ENCODE measurements at places on chromosomes 3 and 15. TPM values are rescaled to one million over a fixed set of nuclear protein-coding genes. Genes with fewer than 3 reads are reported as not detected.
A peak's percentile ranks its signal among the peaks of the same experiment; 100 is the strongest.

ALDH1L1 gene
- not detected for total RNA-seq

IL5RA gene
- 0.18 TPM for total RNA-seq

CHL1 gene
- not detected for total RNA-seq

CCR4 gene
- 241 TPM for total RNA-seq

TTBK2 gene
- 13.0 TPM for total RNA-seq

MEIS2 gene
- not detected for total RNA-seq

TMEM45A gene
- 0.96 TPM for total RNA-seq

LOXL1 gene
- 0.99 TPM for total RNA-seq

ABTB1 gene
- total RNA-seq = 11.7 TPM

DNA sequence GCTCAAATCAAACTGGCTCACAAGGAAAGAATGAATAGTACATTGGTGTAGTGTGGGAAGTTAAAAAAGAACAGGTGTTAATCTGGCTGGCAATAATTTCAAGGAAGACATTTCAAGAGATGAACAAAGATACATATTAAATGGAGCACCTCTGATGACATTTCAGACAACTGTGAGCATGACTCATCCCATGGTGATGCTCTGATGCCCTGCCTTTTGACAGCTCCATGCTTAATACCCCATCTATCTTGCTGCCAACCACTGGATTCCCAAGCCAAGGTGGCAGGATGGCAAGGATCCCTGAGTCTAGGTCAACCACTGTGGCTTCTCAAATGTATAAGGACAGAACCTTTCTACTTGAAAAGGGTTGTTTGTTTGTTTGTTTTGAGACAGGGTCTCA is 29.3 kb downstream of the LRRC2 start:
- no peak overlapping the region for H3K27ac ChIP-seq
- no peak for DNase-seq
- no peaks in the 10 kb centered on the region for H3K36me3 ChIP-seq
- H3K4me1 ChIP-seq = peaks cover 49% of the 10 kb centered on the region
- H3K27me3 ChIP-seq = peaks cover 31% of the 10 kb centered on the region

DNA sequence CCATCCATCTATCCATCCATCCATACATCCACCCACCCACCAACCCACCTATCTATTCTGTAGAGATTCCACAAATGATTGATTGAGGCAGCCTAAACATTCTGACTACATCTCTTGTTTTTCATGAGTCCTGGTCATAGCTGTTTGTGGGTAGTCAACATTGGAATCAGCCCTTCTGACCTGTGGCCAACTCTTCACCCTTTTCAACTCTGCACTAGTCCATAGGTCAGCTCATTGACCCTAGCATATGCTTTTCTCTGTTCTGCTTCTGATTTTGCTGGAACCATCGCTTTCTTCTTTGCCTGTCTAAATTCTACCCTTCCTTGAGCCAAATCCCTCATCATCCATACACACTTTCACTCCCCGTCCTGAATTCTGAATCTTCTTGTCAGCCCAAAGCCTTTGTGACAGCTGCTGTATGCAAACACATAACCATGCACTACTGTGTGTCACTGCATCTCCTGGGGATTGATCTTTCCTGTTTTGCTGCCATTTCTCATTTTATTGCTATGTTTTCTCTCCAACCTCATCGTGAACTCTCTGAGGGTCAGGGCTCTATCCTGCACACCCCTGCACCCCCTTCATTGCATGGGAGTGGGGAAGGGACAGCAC is 16.8 kb upstream of the KCTD6 start:
- H3K27me3 ChIP-seq = peaks cover 8% of the 10 kb centered on the region
- no peak overlapping the region for H3K4me3 ChIP-seq
- H3K4me1 ChIP-seq = peaks cover 40% of the 10 kb centered on the region
- H3K36me3 ChIP-seq = no peaks in the 10 kb centered on the region

- no peak overlapping the region for H3K4me3 ChIP-seq
- DNase-seq = no peak
- no peaks in the 10 kb centered on the region for H3K27me3 ChIP-seq
- H3K27ac ChIP-seq = no peak overlapping the region
Measured at GRCh38 chr15:93485438-93486327, 396.7 kb upstream of the RGMA start.

- H3K4me1 ChIP-seq = peaks cover 26% of the 10 kb centered on the region
- H3K36me3 ChIP-seq = peaks cover 10% of the 10 kb centered on the region
- DNase-seq = no peak
- no peak overlapping the region for H3K4me3 ChIP-seq
Measured at GRCh38 chr3:12342151-12342550, 53.3 kb downstream of the PPARG start.

- no peak overlapping the region for H3K27ac ChIP-seq
- no peak for DNase-seq
- H3K4me1 ChIP-seq = peaks cover 4% of the 10 kb centered on the region
- peaks cover 3% of the 10 kb centered on the region for H3K27me3 ChIP-seq
Measured at GRCh38 chr3:23459889-23460546, 256.9 kb downstream of the UBE2E2 start.

- no peak overlapping the region for H3K4me3 ChIP-seq
- no peaks in the 10 kb centered on the region for H3K27me3 ChIP-seq
- H3K4me1 ChIP-seq = peaks cover 85% of the 10 kb centered on the region
- DNase-seq = no peak
- H3K27ac ChIP-seq = peak overlapping the region; percentile 94
Measured at GRCh38 chr15:101198031-101198575, 53.7 kb downstream of the CHSY1 start.

DNA sequence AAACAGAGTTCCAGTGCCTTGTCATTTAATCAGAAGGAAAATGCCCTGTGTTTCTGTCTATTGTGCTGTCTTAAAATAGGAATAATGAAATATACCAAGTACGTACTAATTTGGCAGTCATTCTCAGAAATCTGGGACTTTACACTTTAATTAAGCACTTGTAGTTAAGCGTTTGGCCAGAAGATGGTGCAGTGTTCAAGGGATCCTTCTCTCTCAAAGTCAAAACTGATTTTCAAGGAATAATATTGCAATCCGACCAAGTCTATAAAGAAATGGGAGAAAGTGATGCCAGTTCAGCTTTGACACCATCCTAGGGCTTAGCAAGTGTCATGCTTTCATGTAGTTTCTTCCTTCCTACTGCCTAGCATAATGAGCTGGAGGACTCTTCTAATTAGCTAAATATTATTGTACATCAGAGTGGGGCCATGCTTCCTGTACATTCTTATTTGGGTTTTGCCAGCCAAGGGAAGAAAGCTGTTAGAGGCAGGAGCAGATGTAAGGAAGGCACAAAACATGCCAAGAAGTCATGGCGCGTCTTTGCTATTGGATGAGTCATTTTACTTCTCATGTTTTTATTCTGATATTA is 64.8 kb downstream of the SAMMSON start:
- no peak for DNase-seq
- H3K27me3 ChIP-seq = no peaks in the 10 kb centered on the region
- no peak overlapping the region for H3K27ac ChIP-seq
- H3K4me3 ChIP-seq = no peak overlapping the region
- H3K4me1 ChIP-seq = no peaks in the 10 kb centered on the region

DNA sequence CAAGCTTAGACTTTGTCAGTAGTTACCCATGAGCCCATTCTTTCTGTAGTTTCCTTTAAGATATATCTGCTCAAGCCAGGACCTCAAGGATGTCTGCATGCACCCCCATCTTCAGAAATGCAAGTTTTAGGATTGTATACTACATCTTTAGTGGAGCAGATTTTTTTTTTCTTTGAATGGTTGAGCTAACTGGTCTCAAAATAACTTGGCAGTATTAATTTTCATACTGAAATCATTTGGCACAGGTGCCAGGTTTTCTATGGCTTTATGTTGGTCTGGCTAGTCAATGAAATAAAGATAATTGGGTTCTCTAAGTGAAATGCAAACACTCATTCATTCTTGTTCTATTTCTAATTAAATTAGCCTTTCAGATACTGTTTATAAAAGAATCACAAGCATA is 108.9 kb downstream of the ATG7 start:
- H3K4me1 ChIP-seq = no peaks in the 10 kb centered on the region
- no peak for DNase-seq
- peaks cover 2% of the 10 kb centered on the region for H3K36me3 ChIP-seq
- no peaks in the 10 kb centered on the region for H3K27me3 ChIP-seq
- no peak overlapping the region for H3K27ac ChIP-seq

DNA sequence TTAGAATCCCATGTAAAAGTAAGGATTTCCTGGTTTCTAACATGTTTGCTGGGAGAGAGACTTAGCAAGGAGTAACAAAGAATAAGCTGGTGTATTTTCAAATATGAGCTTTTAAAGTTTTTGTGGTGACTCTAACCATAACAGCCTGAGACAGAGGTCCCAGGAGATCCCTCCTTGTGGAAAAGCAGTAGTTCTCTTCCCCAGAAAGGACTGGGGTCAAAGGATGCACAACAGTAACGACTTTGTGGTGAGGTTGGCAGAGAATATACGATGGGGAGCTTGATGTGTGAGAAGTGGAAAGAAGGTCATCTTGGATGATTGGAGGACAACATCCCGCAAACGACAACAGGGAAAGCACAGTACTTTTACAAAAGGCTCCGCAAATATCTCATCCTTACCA is 38.2 kb downstream of the ABHD5 start:
- no peak for DNase-seq
- no peaks in the 10 kb centered on the region for H3K36me3 ChIP-seq
- no peaks in the 10 kb centered on the region for H3K27me3 ChIP-seq
- no peak overlapping the region for H3K4me3 ChIP-seq

DNA sequence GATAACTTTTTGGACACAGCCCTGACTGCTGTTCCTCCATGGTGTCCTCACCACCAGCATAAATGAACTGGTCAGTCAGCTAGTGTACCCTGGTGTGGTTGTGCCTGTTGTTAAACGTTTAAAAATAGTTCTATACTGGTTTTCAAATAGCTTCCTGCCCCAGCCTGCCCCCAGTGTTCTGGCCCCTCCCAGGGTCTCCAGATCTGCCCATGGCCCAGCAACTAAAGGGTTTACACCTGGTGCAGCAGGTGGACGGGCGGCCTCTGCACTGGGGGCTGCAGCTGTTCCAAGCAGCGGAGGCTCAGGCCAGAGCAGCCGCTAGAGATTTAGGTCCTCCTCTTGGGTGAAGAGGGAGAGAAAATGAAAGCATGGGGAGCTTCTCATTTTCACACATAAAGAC is 6.1 kb upstream of the NR2E3 start:
- no peak for DNase-seq
- no peak overlapping the region for H3K27ac ChIP-seq
- H3K4me3 ChIP-seq = no peak overlapping the region
- peaks cover 4% of the 10 kb centered on the region for H3K27me3 ChIP-seq
- H3K4me1 ChIP-seq = no peaks in the 10 kb centered on the region
- no peaks in the 10 kb centered on the region for H3K36me3 ChIP-seq

DNA sequence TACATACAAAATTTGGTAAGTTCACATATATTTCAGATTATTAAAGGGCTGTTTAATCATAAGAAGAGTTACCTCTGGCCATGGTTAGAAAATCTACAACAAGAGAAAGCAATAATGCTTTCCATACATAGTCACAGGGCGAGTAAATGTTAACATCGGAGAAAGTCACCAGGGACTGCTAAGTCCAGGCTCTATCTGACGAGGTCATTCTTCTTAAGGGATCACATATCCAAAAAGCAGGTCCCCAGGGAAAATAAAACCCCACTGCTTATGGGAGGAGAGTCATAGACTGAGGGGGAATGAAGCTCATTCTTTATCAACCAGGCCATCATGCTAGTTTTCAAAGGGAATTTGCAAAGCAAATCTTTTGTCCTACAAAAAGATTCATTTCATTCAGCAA is 3.1 kb downstream of the PCYT1A start:
- H3K4me1 ChIP-seq = peaks cover 51% of the 10 kb centered on the region
- H3K27ac ChIP-seq = no peak overlapping the region
- no peaks in the 10 kb centered on the region for H3K27me3 ChIP-seq
- peaks cover 11% of the 10 kb centered on the region for H3K36me3 ChIP-seq
- H3K4me3 ChIP-seq = no peak overlapping the region

GRCh38 chr15:43190178-43190577 is 5.0 kb downstream of the CCNDBP1 start:
- peaks cover 22% of the 10 kb centered on the region for H3K4me1 ChIP-seq
- DNase-seq = no peak
- H3K27me3 ChIP-seq = no peaks in the 10 kb centered on the region
- H3K4me3 ChIP-seq = no peak overlapping the region

- H3K27ac ChIP-seq = no peak overlapping the region
- H3K27me3 ChIP-seq = peaks cover 13% of the 10 kb centered on the region
Measured at GRCh38 chr15:62625429-62626033, 417.0 kb upstream of the TPM1 start.

- peaks cover 1% of the 10 kb centered on the region for H3K27me3 ChIP-seq
- DNase-seq = no peak
- H3K36me3 ChIP-seq = no peaks in the 10 kb centered on the region
- H3K4me3 ChIP-seq = no peak overlapping the region
Measured at GRCh38 chr15:81229586-81229985, 32.9 kb downstream of the IL16 start.

- no peak overlapping the region for H3K4me3 ChIP-seq
- peaks cover 77% of the 10 kb centered on the region for H3K4me1 ChIP-seq
- no peak for DNase-seq
- peak overlapping the region; percentile 89 for H3K27ac ChIP-seq
- H3K27me3 ChIP-seq = no peaks in the 10 kb centered on the region
Measured at GRCh38 chr15:50880651-50881114, 27.8 kb upstream of the AP4E1 start.

DNA sequence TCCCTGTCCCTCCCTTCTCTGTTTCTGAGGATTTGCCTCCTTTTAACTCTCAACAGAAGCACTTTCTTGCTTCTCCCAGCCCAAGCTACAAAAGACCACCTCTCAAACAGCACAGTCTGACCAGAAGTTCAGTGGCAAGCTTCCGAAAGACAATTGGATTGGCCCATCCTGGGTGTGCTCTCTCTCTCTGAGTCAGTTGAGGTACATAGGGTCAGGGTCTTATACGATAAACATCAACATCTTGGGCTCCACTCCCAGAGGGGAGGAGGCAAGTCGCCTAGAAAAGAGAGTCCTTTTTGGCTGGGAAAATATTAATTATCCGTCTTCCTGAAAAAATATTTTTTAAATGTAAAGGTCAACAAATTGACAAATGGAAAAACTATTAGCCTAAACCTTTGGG is 155.8 kb downstream of the TMCO5A start:
- no peak overlapping the region for H3K27ac ChIP-seq
- H3K27me3 ChIP-seq = peaks cover 32% of the 10 kb centered on the region
- DNase-seq = no peak
- H3K36me3 ChIP-seq = no peaks in the 10 kb centered on the region
- no peak overlapping the region for H3K4me3 ChIP-seq

GRCh38 chr3:181402347-181402746 is 309.4 kb upstream of the SOX2 start:
- H3K4me3 ChIP-seq = no peak overlapping the region
- no peak for DNase-seq
- no peaks in the 10 kb centered on the region for H3K27me3 ChIP-seq
- no peak overlapping the region for H3K27ac ChIP-seq
- H3K4me1 ChIP-seq = no peaks in the 10 kb centered on the region
- no peaks in the 10 kb centered on the region for H3K36me3 ChIP-seq

- no peak overlapping the region for H3K27ac ChIP-seq
- no peaks in the 10 kb centered on the region for H3K36me3 ChIP-seq
- DNase-seq = no peak
- no peaks in the 10 kb centered on the region for H3K27me3 ChIP-seq
- H3K4me1 ChIP-seq = no peaks in the 10 kb centered on the region
Measured at GRCh38 chr3:176650478-176650877, 546.8 kb downstream of the TBL1XR1 start.

- peaks cover 3% of the 10 kb centered on the region for H3K4me1 ChIP-seq
- no peak overlapping the region for H3K27ac ChIP-seq
- no peak overlapping the region for H3K4me3 ChIP-seq
- H3K27me3 ChIP-seq = peaks cover 3% of the 10 kb centered on the region
Measured at GRCh38 chr3:131403216-131403895, 21.8 kb downstream of the NUDT16 start.
